HepG2 (cell line): ENCODE measurements at places on chromosomes 12 and 14.

GRCh38 chr14:51079085-51079484 is 15.8 kb downstream of the TRIM9 start:
- DNase-seq: no peak

GRCh38 chr12:2696136-2696535 is 98.6 kb upstream of the FKBP4 start:
- DNase-seq: no peak

GRCh38 chr12:111705672-111706071 is 19.8 kb downstream of the ACAD10 start:
- DNase-seq: no peak

- no peak for DNase-seq
Observed at GRCh38 chr14:72888636-72889201, 5.2 kb downstream of the DPF3 start.

GRCh38 chr14:78530078-78530477 is 359.9 kb downstream of the NRXN3 start:
- DNase-seq: no peak

GRCh38 chr12:34402899-34403705 is 380.8 kb downstream of the ALG10 start:
- no peak for DNase-seq

DNA sequence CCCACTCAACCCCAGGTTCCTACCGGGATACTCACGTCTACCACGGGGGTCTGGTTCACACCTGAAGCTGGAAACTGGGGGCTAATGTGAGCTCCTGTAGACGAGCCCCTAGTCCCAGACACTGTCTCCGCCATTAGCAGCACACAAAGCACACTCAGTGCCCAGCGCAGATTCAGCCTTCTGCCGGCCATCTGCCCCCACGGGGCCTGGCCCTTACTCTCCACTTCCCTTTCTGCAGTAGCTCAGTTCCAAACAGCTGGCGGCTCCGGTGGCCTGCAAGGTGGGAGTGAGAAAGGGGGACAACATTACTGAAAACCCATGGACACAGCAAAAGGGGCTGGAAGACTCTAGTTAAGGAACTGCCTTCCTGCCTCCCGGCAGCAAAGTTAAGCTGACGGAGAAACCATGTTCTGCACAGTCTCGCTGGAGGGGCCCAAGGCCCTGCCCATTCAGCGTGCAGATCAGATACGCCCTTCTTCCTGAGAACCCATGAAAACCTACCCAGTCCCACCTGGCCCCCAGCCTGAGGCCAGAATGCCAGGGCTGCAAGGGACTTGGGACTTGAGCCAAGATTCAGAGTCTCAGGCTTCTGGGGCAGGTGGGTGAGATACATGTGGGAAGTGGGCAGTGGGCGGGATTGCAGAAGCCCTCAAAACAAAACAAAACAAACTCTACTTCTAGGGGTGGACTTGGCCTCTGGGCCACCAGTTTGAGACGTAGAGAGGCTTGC is 2.1 kb downstream of the SLC8B1 start:
- no peak for DNase-seq

DNA sequence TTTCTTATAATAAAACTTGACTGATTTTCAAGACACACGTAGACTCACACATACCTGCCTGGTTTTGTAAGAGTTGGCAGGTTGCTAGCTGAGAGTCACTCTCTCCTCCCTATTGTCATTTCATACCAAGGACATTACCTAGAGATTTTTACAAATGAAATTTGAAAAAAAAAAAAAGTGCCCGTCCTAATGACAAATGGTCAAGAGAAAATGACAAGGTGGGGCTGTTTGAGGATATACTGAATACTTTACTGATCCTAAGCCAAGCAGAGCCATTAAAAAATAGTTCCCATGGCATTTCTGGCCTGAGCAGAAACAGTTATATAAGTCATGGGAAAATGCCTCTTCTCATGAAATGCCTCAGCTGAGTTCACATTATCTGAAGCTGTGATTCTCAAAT is 150.2 kb downstream of the DYRK2 start:
- no peak for DNase-seq

- no peak for DNase-seq
Observed at GRCh38 chr12:130131801-130132200, 30.5 kb upstream of the FZD10 start.

GRCh38 chr14:104096318-104096717 is 10.8 kb downstream of the ASPG start:
- DNase-seq: no peak

DNA sequence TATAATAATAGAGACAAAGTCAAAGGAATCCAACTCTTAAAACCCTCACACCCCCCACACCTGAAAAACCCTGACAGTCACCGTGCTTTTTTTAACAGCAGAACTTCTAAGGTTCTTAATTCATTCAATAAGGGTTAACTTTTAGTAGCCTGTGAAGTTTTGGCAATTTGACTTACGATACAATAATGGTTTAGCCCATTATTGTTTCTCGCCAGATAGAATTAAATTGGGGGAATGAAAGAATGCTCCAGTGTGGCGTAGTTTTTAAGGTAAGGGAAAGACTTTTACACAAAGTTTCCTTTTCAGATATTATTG is 604 bp upstream of the MAGOHB start:
- DNase-seq: no peak

DNA sequence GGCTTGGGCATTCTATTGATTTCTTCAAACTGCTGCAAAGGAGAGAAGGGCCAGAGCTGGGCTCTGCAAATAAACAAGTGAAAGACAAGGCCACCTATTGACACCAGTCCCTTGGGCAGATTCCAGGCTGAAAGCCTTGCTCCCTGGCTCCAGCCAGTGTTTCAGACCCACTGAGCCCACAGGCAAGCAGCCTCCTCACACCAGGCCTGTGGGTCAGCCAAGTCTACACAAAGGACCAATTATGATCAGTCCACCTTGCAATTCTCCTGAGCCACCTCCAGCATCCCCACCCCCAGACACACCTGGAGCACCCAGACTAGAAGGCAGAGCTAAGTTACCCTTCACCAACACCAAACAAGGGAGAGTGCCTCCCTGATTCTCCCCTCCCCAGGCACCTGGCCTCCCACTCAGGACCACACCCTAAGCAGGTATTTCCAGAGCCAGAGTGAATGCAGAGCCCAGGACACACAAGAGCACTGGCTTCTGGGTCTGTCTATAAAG is 13.8 kb downstream of the ACTN1 start:
- no peak for DNase-seq

GRCh38 chr14:72636871-72637270 is 257.0 kb downstream of the DPF3 start:
- DNase-seq: no peak

- DNase-seq: no peak
Observed at GRCh38 chr14:105294142-105294597, 6.6 kb downstream of the BRF1 start.

GRCh38 chr14:63276016-63276415 is 42.7 kb downstream of the GPHB5 start:
- no peak for DNase-seq
